ENCODE measurements at places on chromosomes 6 and 20. TPM values are rescaled to one million over a fixed set of nuclear protein-coding genes. Genes with fewer than 3 reads are reported as not detected.

DNA sequence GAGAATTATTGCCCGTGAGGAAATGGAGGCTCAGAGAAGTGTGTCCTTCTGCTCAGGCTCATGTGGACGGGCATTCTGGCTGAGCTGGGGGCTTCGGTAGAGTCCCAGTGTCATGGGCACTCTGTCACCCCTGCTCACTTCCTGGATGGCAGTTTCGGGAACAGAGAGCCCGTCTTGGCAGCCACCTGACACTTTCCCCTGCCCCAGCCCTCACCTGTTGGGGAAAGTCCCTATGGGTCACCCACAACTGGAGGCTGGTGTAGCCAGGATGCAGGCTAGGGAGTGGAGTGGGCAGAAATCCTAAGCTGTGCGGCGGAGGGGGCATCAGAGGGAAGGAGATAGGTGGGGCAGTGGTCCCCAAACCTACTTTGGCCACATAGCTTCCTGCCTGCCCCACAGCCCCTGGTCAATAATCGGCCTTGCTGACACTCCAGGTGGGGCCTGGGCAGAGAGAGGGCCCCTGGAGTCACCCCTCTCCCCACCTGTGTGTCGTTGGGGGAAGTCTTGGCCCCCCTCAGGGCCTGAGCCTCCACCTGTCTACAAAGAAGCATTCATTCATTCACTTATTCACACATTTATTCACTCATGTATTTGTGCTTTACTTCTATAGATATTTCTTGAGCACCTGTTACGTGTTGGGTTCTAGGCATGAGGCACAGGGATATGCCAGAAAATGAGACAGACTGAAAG, 40.5 kb downstream of the SNAI1 start:
- no peak for DNase-seq

DNA sequence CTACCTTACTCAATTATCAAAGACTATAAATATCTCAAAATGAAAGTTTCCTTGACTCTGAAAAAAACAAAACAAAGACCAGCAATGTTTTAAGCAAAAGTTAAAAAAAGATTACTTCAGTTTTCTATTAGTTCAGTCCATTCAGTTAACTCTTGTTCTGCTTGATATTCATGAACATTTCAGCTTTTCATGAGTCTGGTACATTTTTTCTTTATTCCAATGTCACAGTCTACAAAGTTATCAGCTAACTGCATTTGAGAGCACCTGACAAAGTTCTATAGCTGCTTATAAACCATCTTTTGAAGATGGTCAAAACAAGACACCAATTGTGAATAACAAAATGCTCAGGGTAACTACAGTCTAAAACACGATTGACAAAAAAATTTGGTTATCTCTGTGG, 156.1 kb upstream of the NOX3 start:
- DNase-seq: no peak

DNA sequence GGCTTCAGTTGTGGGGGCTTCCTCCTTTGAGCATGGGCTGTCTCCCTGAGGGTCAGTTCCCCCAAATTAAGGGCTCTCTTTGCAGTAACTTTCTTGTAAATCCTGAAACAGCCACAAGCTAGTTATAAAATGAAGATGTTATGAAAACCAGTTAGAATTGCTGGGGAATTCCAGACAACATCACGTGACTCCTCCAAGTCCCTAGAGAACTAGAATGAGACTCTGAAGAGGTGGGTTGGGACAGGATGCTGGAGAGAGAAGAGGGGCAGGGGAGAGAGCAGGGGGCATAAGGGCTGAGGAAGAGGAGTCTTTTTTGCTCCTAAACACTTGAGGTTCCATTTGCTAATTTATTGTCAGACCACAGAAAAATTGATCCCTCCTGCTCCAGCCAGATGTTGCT, 380.3 kb downstream of the DHX35 start:
- DNase-seq: no peak

DNA sequence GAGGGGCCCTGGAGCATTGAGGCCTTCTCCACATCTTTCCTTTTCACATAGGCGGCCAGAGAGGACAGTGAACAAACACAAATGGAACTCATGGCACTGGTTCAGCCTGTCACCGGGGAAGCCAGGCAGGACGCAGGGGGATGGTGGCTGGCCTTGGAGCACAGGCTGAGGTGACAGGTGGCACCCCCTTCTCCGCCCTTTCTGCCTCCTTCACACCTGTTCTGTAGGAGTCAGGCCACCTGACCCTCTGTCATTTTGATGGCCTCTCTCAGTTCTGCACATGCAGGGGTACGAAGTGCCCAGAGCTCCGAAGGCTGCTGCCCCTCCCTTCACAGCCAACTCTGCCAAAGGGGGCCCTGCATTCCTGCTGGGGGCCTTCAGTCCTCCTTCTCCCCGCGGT, 60.8 kb downstream of the CD40 start:
- no peak for DNase-seq

DNA sequence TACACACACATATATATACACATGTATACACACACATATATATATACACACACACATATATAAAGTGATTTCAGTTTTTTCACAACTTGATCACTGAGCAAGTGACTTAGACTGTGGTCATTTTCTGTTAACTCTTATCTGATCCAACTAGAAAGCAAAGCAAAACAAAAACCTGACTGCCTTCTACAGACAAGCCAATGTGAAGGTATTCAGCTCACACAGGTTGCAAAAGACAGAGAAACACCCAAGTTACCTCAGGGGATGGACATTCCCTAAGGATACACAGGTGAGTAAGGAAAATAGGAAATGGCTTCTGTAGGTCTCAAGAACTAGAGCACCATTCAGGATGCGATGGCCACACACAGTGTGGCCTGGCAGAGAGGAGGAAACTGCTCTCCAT, 58.4 kb upstream of the IER3 start:
- DNase-seq: no peak

DNA sequence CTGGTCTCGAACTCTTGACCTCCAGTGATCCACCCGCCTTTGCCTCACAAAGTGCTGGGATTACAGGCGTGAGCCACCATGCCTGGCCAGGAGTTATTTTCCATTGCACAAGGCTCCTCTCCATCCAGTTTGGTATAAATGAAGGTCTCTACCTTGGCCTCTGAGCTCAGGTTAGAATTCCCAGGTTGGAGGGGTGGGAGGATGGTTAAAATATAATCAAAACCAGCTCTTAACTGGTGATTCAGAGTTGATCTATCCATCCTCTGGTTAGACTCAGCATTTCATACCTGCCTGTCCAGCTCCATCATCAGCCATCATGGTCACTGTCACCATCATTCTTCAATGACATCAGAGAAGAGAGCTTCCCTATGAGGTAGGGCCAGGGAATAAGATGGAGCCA, 2.6 kb upstream of the SLC22A7 start:
- no peak for DNase-seq

- no peak for DNase-seq
Measured at GRCh38 chr6:133160536-133160935, 80.6 kb upstream of the EYA4 start.

TRIM10 gene
- total RNA-seq: not detected

- DNase-seq: no peak
Measured at GRCh38 chr6:167450626-167451025, 125.7 kb downstream of the TTLL2 start.

NCOA3 gene
- 25.2 TPM for total RNA-seq

CBLN4 gene
- not detected for total RNA-seq

MUCL3 gene
- total RNA-seq: not detected

GRCh38 chr6:113636357-113636824, 220.8 kb upstream of the MARCKS start:
- no peak for DNase-seq

GRCh38 chr20:23879811-23880374, 345 bp upstream of the CST5 start:
- no peak for DNase-seq

DNA sequence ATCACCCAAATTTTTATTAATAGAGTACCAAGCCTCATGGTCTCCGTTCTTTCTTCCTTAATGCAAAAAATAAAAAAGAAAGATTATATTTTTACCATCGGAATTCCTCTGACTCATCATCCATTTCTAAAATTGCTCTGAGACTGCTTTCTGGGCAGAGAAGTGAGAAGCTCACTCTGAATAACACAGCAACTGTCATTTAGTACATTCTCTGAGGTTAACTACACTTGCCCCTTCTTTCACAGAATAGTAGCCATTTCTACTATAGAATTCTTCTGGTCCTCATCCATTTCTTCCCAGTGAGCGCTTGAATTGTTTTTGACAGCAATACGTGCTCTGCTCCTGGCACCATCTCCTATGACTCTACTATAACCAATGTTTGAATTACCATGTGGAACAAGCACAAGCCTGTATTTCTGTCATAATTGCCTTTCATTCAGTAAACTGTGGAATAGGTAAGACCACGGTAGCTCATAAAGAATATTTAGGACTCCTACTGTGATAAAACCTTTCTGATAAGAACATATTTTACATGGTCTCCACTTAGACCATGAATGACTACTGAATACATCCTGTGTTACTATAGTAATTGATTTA, 435.5 kb upstream of the NRSN1 start:
- no peak for DNase-seq

LY6G6C gene
- total RNA-seq: not detected

DNA sequence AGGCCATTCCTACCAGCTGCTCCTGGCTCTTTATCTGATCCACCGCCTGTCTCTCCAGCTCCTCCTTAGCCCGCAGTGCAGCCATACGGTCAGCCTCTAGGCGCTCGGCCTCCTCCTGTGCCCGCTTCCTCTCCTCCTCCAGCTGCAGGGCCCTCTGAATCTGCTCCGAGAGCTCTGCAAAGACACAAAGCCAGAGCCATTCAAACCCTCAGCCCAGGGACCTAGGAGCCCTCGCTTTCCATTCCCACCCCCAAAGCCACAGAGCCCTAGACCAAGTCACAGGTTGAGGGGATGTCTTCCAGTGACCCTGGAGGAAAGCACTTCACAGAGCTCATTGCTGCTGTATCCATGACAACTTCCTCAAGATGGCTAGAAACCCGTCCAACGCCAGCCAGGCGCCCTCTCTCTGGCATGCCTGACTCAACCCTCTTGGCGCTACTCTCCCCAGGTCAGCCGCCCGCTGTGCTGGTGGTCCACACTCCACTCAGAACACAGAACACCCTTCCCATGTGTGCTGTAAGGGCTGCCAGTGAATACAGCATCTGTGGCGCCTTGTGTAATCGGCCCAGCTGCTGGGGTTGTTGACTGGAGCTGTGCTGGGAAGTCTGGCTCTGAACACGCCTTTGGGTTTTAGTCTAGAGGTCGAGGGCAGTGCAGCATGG, 49.3 kb downstream of the EZR start:
- DNase-seq: peak; percentile 65

DNA sequence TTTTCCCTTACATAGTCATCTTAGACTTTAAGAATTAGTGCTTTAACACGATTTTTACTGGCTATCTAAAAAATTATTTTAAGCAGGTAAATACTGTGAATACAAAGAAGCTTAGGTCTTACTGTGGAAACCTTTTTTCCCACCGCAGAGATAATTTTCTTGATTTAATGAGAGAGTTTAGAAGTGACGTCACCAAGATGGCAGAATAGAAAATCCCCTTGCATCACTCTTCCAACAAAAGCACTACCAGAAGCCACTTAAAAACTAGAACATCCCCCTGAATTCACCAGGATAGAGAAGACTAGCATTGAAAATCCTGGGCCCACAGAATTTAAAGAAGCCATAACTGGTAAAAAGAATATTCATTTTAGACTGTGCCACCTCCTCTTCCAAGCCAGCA, 375.4 kb upstream of the PTCHD4 start:
- DNase-seq: no peak

DNA sequence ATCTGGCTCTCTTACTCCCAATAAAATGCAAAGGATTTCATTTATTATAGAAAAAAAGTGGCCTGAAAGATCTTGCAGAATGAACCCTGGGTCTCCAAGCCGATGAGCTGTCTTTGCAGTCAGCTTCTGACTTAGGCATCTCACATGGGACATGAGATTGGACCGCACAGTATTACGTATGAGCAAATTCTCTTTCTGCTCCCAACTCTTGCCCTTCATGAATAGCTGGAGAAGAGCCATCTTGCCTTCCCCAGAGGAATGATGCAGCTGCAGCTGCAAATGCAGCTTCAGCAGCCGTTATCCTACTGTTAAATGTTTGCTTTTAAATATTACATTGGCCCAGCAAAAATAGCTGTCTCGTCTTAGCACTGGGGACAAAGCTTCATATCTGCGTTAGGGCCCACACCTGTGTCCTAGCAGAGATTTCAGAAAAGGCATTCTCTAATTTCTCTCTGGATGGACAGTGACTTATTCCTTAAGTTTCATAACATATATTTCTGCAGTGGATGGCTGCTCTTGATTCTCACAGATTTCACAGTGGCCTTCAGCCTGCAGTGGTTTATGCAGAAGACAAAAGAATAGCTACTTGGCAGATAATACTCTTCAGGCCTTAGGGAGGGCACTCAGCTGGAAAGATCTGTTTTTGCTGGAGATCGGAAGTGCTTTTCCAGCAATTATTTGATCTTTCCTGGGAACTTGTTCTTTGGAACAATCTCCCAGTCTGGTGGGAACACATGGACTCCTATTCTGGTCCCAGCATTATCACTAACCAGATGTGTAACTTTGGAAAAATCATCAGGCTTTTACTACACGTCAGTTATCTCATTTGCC, 129.2 kb downstream of the FYN start:
- DNase-seq: peak; percentile 60

All from left cardiac atrium (tissue), 4 donors.